Fibroblast of lung (primary cell): ENCODE measurements at places on chromosomes 12 and 14. TPM values are rescaled to one million over a fixed set of nuclear protein-coding genes. Genes with fewer than 3 reads are reported as not detected.

Gene EPYC
- total RNA-seq: not detected in 2 replicates

Gene GALNT6
- 25.9 and 115 TPM in 2 replicates for total RNA-seq

Gene ANO4
- total RNA-seq: 11.3 and 42.3 TPM in 2 replicates

Gene ACVRL1
- total RNA-seq: 20.8 and 36.2 TPM in 2 replicates

Gene PPP2R5E
- 18.5 and 19.3 TPM in 2 replicates for total RNA-seq

Gene PTHLH
- total RNA-seq: 0.26 and 1.8 TPM in 2 replicates

Gene KCNC2
- not detected in 2 replicates for total RNA-seq

Gene GPR135
- 1.8 and 3.0 TPM in 2 replicates for total RNA-seq

Gene KRT74
- total RNA-seq: not detected in 2 replicates

Gene CPNE8
- 10.5 and 13.4 TPM in 2 replicates for total RNA-seq
